ENCODE measurements at places on chromosomes 4 and X. TPM values are rescaled to one million over a fixed set of nuclear protein-coding genes. Genes with fewer than 3 reads are reported as not detected.

The SOD3 gene
- total RNA-seq: 1.5 TPM

The RNF212 gene
- total RNA-seq: 0.29 TPM

The NAP1L3 gene
- 0.22 TPM for total RNA-seq

GRCh38 chr4:164081801-164082200 is 587.3 kb downstream of the TMA16 start:
- H3K4me3 ChIP-seq: no peak overlapping the region
- H3K4me1 ChIP-seq: no peaks in the 10 kb centered on the region
- no peaks in the 10 kb centered on the region for H3K27me3 ChIP-seq
- no peaks in the 10 kb centered on the region for H3K36me3 ChIP-seq

DNA sequence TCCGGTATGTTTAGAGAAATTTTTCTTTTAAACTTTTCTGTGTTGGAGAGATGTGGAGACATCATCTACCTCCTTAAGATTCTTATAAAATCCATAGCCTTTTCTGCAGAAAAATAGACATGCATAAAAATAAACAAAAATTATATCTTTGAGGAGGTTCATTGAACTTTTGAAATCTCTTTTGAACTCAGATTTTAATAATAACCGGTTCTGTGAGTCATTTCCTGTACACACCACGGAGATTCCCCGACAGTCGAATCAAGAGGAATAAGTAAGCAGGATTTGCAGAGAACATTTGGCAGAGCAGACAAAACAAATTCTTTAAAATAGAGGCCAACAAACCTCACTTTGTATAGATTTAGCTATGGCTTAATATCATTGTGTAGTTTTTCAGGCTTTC is 918.7 kb upstream of the POU3F4 start:
- no peak for DNase-seq
- no peak overlapping the region for H3K27ac ChIP-seq
- no peaks in the 10 kb centered on the region for H3K4me1 ChIP-seq
- H3K27me3 ChIP-seq: peaks cover 4% of the 10 kb centered on the region
- H3K36me3 ChIP-seq: no peaks in the 10 kb centered on the region
